Activated CD4-positive, alpha-beta T cell treated with anti-CD3 and anti-CD28 coated beads, Interleukin-2, Interleukin-4, amounts not matched to agents 100 ng/mL and 50 ng/mL, durations not matched to agents 16 hours and 8 hours (primary cell): ENCODE measurements at places on chromosomes 7 and 10.

- no peak for DNase-seq
Observed at GRCh38 chr10:110208614-110209453, 1.4 kb downstream of the MXI1 start.

- no peak for DNase-seq
Observed at GRCh38 chr7:128882134-128882533, 19.5 kb downstream of the ATP6V1F start.

- DNase-seq: no peak
Observed at GRCh38 chr10:29524720-29525119, 110.1 kb downstream of the SVIL start.

DNA sequence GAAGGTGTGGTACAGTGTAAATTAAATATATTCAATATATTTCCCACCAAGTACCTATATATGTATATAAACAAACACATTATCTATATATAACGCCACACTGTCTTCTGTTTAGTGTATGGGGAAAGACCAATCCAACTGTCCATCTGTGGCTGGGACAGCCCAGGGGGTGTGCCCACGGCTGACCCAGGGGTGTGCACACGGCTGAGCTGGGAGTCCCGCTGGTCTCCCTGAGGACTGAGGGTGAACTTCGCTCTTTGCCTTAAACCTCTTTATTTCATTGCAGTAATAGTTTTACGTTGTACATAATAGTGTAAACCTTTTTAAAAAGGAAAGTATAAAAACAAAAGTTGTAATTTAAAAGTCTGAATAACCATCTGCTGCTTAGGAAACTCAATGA, 6.3 kb downstream of the EN2 start:
- DNase-seq: no peak

GRCh38 chr7:17770710-17771375, 169.5 kb downstream of the SNX13 start:
- no peak for DNase-seq

GRCh38 chr10:95610727-95611126, 45.8 kb downstream of the ALDH18A1 start:
- no peak for DNase-seq

GRCh38 chr7:107167483-107168232, 1.1 kb upstream of the HBP1 start:
- DNase-seq: peak; percentile 35
